ENCODE measurements at places on chromosomes 5 and 9. TPM values are rescaled to one million over a fixed set of nuclear protein-coding genes. Genes with fewer than 3 reads are reported as not detected.
A peak's percentile ranks its signal among the peaks of the same experiment; 100 is the strongest.

- H3K36me3 ChIP-seq, result no peaks in the 10 kb centered on the region
- peak overlapping the region; percentile 19 for H3K27ac ChIP-seq
- H3K4me3 ChIP-seq, result no peak overlapping the region
- no peak for DNase-seq
- no peaks in the 10 kb centered on the region for H3K4me1 ChIP-seq
Measured at GRCh38 chr5:142342128-142342981, 17.5 kb upstream of the SPRY4 start.

DNA sequence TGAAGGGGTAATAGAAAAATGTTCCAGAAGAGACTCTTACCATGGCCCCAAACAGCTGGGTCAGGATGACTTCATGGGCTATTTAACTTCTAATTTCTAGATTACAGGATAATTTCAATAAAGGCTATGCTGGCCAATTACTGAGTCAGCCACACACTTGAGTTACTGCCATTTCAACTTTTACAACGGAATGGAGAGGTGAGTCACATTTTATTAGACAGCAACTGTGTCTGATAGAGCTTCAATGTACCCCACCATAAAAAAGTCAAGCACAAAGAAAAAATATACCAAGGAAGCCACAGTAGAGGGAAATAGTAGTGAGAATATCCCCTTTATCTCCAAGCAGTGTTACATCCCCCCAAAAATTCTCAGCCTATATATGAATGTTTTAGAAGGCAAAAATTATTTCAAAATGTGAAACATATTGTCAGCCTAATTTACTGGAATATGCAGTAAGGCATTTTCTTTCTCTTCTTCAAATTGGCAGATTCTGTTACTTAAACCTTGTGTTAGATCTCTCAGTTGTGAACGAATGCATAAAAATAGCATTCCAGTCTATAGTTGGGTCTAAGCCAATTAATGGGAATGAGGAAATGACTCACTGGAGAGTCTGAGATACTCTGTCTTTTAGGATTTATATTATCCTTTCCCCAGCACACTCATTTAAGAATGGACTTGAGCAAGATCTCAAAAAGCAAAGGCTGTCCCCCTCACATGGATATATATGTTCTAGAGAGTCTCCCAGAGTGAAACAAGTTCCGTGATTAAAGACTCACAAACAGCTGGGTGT, 47.1 kb upstream of the RAI14 start:
- H3K27ac ChIP-seq, result peak overlapping the region; percentile 74
- peak; percentile 85 for DNase-seq
- H3K36me3 ChIP-seq, result no peaks in the 10 kb centered on the region
- H3K4me3 ChIP-seq, result no peak overlapping the region
- H3K27me3 ChIP-seq, result no peaks in the 10 kb centered on the region
- no peaks in the 10 kb centered on the region for H3K4me1 ChIP-seq

GRCh38 chr9:111661150-111661801, at the start of gene GNG10:
Gene GNG10, plus strand, starts transcription at chr9:111661605. Its CDS starts 30 bp downstream, at chr9:111661635.
- H3K4me3 ChIP-seq, result peak within 1 kb of the TSS; percentile 70
- DNase-seq, result peak; percentile 83
- no peaks in the 10 kb centered on the region for H3K27me3 ChIP-seq
- H3K36me3 ChIP-seq, result no peaks in the 10 kb centered on the region

- no peak overlapping the region for H3K27ac ChIP-seq
- no peaks in the 10 kb centered on the region for H3K27me3 ChIP-seq
- H3K36me3 ChIP-seq, result no peaks in the 10 kb centered on the region
- no peaks in the 10 kb centered on the region for H3K4me1 ChIP-seq
- H3K4me3 ChIP-seq, result no peak overlapping the region
- no peak for DNase-seq
Measured at GRCh38 chr9:75609401-75609800, 281.1 kb upstream of the PCSK5 start.

GRCh38 chr5:74816875-74817274, 49.3 kb downstream of the FAM169A start:
- no peak for DNase-seq
- H3K27ac ChIP-seq, result no peak overlapping the region
- no peaks in the 10 kb centered on the region for H3K27me3 ChIP-seq
- H3K4me1 ChIP-seq, result no peaks in the 10 kb centered on the region
- no peaks in the 10 kb centered on the region for H3K36me3 ChIP-seq
- H3K4me3 ChIP-seq, result no peak overlapping the region

GRCh38 chr5:78888580-78889368, 96.3 kb downstream of the ARSB start:
- H3K27ac ChIP-seq, result no peak overlapping the region
- no peak for DNase-seq
- H3K4me1 ChIP-seq, result peaks cover 9% of the 10 kb centered on the region
- no peak overlapping the region for H3K4me3 ChIP-seq

GRCh38 chr9:12988258-12988657, 213.4 kb downstream of the LURAP1L start:
- H3K36me3 ChIP-seq, result no peaks in the 10 kb centered on the region
- no peak overlapping the region for H3K4me3 ChIP-seq
- no peaks in the 10 kb centered on the region for H3K27me3 ChIP-seq
- no peaks in the 10 kb centered on the region for H3K4me1 ChIP-seq

GRCh38 chr9:130137081-130137640, 35.0 kb upstream of the NCS1 start:
- no peaks in the 10 kb centered on the region for H3K36me3 ChIP-seq
- no peak overlapping the region for H3K27ac ChIP-seq
- no peaks in the 10 kb centered on the region for H3K27me3 ChIP-seq
- peaks cover 9% of the 10 kb centered on the region for H3K4me1 ChIP-seq
- DNase-seq, result no peak

GRCh38 chr9:113734826-113735225, 141.3 kb upstream of the ZNF618 start:
- H3K27me3 ChIP-seq, result no peaks in the 10 kb centered on the region
- no peak overlapping the region for H3K27ac ChIP-seq
- DNase-seq, result no peak
- no peaks in the 10 kb centered on the region for H3K36me3 ChIP-seq

DNA sequence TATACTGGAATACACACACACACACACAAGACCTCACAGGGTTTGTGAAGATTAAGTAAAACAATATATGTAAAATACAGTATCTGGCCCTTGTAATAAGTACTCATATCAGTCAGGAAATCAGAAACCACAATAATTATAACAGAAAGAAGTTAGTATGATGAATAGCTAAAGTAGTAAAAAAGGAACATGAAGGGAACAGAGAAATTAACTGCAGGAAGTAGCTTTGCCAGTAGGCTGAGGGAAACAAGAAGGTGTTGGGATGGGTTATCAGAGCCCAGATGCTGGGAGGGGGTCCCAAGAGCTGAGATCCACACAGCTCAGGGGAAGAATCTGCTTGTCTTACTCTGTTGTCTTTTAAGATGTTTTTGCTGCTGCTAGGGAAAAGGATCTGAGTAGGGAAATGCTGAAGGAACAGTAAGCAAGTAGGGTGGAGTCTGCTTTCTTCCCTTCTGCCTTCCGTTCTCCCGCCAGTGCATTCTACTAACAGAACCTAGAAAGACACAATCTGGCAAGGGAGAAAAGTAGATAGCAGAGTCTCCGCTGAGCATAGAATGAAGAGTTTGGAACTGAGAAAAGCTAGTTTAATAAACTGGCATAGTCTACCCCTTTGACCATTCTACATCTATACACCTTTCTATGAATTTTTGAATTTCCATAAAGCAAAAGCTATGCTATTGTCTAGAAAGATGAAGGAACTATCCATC, 55.3 kb upstream of the ALDH1A1 start:
- no peak overlapping the region for H3K27ac ChIP-seq
- no peaks in the 10 kb centered on the region for H3K4me1 ChIP-seq
- no peak for DNase-seq
- no peaks in the 10 kb centered on the region for H3K36me3 ChIP-seq

DNA sequence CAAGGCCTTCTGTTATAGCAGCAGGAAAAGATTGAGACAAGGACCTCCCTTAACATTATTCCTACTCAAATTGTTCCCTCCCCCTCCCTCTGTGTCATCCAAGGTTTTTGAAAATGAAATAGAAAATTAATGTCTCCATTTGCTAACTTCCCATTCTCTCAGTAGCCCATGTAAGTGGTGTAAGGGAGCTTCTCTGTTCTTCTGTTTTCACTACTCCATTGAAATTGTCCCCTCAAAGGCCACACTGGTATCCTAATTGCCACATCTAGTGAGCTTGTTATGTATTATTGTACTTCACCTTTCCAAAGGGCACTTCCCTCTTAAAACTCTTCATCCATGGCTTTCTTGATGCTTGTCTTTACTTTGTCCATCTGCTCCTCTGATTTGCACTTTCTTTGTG, 131.2 kb upstream of the PIK3R1 start:
- H3K4me1 ChIP-seq, result no peaks in the 10 kb centered on the region
- H3K27me3 ChIP-seq, result no peaks in the 10 kb centered on the region
- no peak for DNase-seq
- H3K27ac ChIP-seq, result no peak overlapping the region
- no peak overlapping the region for H3K4me3 ChIP-seq

DNA sequence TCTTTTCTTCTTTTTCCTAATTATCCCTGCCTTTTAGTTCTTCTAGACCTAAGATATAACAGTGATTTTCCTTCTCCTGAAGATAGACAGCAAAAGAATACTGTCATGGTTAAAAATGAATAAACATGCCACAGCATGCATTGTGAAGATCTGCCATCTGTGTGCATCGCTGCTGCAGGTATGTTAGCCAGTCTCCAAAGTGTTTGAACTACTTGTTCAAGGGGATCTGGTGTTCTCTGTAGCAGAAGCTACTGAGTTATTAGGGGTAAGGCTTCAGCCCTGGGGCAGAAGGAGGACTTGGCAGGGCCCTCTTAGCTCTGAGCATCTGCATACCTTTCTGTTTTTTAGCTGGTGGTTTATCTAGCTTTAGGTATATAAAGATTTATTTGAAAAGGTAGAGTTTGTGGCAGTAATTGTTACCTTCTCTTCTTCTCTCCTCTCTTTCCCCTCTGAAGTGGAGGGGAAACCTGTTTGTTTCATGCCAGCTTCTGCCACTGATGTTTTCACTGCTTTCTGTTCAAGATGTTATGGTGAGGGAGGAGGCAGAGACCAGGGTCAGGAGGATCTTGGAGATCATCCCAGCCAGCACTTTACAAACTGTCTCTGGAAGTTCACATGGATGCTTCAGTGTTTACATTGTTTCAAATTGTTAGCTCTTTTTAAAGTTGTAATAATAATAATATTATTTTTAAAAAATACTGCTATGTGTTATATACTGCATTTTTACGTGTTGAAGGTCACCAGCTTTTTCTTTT, 25.2 kb downstream of the GALNT10 start:
- peaks cover 3% of the 10 kb centered on the region for H3K4me1 ChIP-seq
- no peak for DNase-seq
- no peaks in the 10 kb centered on the region for H3K36me3 ChIP-seq
- H3K27ac ChIP-seq, result no peak overlapping the region
- H3K27me3 ChIP-seq, result no peaks in the 10 kb centered on the region
- no peak overlapping the region for H3K4me3 ChIP-seq

DNA sequence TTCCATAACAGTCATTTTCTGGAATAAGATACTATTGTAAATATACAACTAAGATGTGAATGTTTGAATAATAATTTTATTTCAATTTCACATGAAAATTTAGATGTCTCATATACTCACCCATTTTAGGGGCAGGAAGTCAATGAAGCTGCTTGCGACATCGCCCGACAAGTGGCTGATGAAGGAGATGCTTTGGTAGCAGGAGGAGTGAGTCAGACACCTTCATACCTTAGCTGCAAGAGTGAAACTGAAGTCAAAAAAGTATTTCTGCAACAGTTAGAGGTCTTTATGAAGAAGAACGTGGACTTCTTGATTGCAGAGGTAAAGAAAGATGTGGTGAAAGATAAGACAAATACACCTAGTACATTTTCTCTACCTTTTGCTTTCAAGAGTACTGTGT, 8.6 kb downstream of the BHMT start:
- no peak overlapping the region for H3K4me3 ChIP-seq
- H3K4me1 ChIP-seq, result peaks cover 5% of the 10 kb centered on the region
- DNase-seq, result no peak
- H3K27me3 ChIP-seq, result no peaks in the 10 kb centered on the region
- no peak overlapping the region for H3K27ac ChIP-seq
- H3K36me3 ChIP-seq, result no peaks in the 10 kb centered on the region

DNA sequence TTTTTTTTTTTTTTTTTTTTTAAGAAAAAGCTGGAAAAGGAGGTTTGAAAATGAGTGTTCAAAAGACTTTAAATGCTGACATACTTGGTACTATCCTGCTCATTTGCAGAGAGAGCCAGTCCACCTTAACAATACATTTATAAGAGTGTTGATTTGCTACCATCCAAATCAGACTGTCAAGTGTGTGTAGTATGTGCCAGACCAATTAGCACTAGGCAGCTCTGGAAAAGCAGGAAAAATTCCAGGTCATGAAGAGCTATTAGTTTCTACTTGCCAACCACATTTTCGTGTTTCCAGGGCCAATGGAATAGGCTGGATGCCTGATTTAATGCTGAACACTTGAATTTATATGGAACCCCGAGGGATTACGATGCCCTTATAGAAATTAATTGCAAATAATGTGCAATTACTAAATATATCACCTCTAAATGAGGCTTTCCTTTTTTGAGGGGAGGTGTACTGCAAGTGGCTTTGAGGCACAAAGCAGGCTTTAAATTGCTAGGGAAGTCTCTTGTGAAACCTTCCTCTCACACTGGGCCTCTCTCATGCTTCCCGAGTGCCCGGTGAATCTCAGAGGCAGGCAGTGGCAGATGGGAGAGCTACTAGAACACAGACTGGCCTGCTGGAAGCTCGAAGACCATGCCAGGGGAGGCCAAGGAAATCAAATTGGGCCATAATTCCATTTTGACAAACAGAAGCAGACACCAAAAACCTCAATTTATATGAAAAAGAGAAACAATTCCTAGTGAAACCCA, 178.7 kb downstream of the PPP2R2B start:
- no peak overlapping the region for H3K4me3 ChIP-seq
- no peaks in the 10 kb centered on the region for H3K36me3 ChIP-seq
- H3K4me1 ChIP-seq, result no peaks in the 10 kb centered on the region
- no peak for DNase-seq
- no peak overlapping the region for H3K27ac ChIP-seq
- H3K27me3 ChIP-seq, result no peaks in the 10 kb centered on the region

GRCh38 chr9:34510497-34511468, 12.0 kb downstream of the ENHO start:
- H3K4me3 ChIP-seq, result no peak overlapping the region
- H3K27me3 ChIP-seq, result no peaks in the 10 kb centered on the region
- peak; percentile 37 for DNase-seq
- no peaks in the 10 kb centered on the region for H3K4me1 ChIP-seq
- H3K27ac ChIP-seq, result no peak overlapping the region
- H3K36me3 ChIP-seq, result no peaks in the 10 kb centered on the region

OR13C2 gene
- not detected for polyA plus RNA-seq

SLC4A9 gene
- 29.9 TPM for polyA plus RNA-seq

DMRT3 gene
- not detected for polyA plus RNA-seq

KIF24 gene
- polyA plus RNA-seq, result 0.58 TPM

SLC45A2 gene
- 0.22 TPM for polyA plus RNA-seq

ANXA2R gene
- polyA plus RNA-seq, result 2.0 TPM

COL23A1 gene
- 4.1 TPM for polyA plus RNA-seq

KIF4B gene
- polyA plus RNA-seq, result not detected

BSPRY gene
- polyA plus RNA-seq, result 18.0 TPM

ORM2 gene
- not detected for polyA plus RNA-seq
